ENCODE measurements at places on chromosomes 11 and 22.
A peak's percentile ranks its signal among the peaks of the same experiment; 100 is the strongest.

GRCh38 chr11:67640758-67641337 lies 1.3 kb upstream of the TBX10 start:
- DNase-seq: no peak

GRCh38 chr22:23385678-23386631 lies 194.1 kb downstream of the IGLL1 start:
- peak; percentile 92 for DNase-seq

DNA sequence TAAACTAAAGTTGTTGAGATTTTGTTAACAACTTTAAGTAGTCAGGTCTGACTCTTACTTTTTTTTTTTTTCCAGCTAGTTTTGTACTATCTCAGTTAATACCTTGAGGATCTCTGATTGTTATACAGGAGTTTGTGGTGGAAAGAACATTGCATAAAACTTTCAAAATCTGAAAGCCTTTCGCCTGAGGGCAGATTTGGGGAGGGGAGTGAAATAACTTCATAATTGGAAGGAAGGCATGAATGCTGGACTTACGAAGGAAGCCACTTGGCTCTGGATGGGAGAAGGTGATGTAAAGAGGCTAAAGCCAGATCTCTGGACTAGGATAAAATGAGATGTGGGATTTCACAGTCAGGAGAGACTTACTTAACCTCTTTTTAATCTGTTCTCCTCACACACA lies 18.2 kb upstream of the FAT3 start:
- no peak for DNase-seq

DNA sequence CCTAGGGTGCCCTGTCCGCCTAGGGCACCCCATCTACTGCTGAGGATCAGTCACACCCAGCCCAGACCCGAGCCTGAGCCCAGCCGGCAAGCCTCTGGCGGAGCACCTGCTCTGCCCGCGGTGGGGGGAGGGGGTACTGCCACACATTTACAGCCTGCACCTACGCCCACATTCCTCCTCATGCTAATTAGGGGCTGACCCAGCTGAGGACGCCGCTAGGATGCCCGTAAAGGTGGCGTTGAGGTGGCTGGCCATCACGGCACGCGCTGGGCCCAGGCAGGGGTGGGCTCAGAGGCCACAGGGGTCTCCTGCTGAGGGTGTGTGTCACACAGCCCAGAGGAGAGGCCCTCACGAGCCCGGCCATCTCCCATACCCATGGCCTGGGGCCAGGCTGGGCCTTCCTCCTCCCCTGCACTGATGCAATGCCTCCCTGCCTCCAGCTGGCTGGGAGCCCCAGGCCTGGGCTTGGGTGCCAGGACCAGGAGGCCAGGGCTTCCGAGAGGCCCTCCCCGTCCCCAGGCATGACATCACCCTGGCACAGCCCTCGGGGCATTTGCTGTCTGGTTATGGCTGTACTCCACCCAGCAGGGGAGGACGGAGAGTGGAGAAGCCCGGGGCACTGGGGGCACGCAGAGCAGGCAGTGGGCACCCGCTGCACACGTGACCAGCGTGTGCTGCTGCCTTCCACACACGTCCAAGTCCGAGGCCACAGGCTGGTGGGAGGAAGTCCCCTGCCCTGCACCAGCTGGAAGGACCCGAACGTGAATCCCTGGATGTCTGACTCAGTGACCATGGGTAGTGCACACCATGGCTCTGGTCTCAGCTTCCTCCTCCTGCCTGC lies 12.7 kb downstream of the DUSP8 start:
- DNase-seq: no peak

DNA sequence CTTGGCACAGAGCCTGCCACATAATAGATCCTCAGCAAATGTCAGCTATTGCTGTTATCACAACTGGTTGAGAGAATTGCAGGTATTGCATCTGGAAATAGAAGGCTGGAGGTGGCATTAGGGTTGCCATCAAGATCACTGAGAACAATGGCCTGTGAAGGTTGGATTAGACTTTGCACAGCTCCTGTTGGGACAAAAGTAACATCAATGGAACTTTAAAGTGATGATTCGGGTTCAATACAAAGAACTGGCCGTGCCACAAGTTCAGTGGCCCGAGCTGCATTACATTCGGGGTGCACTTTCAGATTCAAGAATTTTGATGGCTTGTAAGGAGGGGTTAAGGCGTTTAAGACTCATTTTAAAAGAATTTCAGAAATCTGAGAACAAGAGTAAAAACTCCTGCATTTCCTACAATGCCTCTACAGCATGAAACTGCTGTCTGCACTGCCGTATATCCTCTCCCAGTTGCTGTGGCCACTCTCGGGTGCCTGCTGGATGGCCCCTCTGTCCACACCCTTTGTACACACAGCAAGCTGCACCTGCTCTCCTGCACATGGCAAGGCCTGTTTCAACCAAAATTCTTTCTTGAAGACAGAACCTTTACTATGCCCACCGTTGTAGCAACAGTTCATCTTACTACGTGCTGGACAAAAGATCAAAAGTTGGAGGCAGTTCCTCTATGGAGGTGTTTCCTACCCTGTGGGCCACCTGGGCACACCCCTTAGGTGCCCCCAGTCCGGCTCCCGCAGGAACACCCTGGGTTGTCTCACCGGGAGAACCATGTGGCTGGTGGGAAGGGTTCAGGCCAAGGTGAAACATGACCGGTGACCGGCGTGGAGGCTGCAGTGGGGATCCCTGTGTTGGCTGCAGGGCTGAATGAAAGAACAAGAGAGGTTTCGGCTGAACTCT lies 17.5 kb upstream of the SHANK2 start:
- DNase-seq: no peak

GRCh38 chr11:44535191-44535980 lies 30.1 kb upstream of the CD82 start:
- DNase-seq: no peak

GRCh38 chr22:43821606-43822425 lies 9.7 kb upstream of the EFCAB6 start:
- DNase-seq: no peak

DNA sequence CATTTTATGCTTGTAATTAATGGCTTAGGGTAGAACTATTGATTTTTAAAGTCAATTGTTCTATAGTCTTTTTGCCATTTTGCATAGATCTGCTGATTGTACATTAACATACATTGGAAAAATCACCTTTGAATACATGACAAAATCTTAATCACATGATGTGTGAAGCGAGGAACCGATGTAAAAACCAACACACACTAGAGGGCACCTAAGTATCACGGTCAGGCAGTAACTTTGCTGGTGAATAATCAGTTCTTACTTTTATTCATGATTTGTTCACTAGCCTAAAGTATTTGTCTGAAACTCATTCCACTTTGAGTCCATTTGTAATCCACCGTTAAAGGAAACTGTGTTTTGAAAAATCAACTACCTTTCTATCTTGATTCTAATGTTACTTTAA lies 28.2 kb downstream of the JHY start:
- DNase-seq: no peak

GRCh38 chr11:61011229-61011870 lies 39.9 kb downstream of the CD6 start:
- DNase-seq: no peak

GRCh38 chr22:31036671-31037550 lies 44.2 kb upstream of the SMTN start:
- DNase-seq: no peak

DNA sequence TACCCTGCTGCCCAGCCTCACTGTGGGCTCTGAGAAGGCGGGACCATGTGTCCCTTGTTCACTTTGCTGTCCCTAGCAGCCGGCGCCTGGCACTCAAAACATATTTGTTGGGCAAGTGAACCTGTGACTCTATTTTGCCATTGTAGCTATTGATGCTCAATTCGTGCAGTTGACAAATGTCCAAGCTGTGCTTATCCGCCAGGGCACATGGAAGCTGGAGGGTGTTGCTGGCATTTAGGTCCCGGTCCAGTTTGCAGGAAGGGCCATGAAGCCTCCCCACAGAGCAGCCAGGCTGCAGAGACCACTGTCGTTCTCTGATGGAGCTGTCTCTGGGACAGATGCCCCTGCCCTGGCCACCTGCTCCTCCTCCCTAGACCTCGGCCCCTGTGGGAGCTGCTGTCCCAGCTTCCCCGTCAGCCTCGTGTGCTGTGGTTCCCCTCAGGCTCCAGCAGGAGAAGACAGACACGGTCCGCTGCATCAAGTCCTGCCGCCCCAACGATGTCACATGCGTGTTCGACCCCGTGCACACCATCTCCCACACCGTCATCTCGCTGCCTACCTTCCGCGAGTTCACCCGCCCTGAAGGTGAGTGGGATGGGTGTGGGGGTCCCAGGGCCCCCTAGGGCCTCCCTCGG lies 71.5 kb downstream of the FBLN1 start:
- no peak for DNase-seq

GRCh38 chr11:62124186-62125113 lies 639 bp downstream of the INCENP start:
- DNase-seq: peak; percentile 64

DNA sequence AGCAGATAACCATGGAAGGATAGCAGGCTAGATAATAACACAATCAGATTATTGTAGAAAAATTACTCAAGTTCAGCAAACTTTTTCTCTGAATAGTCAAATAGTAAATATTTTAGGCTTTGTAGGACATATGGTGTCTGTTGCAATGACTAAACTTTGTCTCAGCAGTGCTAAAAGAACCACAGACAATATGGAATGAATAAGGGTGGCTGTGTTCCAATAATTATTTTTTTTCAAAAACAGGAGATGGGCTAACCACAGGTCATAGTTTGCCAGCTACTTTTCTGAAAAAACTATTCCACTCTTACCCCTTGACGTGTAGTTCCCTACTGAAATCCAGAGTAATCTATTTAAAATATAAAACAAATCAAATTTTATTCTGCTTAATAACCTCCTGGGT lies 153.9 kb upstream of the LRRC4C start:
- DNase-seq: no peak

DNA sequence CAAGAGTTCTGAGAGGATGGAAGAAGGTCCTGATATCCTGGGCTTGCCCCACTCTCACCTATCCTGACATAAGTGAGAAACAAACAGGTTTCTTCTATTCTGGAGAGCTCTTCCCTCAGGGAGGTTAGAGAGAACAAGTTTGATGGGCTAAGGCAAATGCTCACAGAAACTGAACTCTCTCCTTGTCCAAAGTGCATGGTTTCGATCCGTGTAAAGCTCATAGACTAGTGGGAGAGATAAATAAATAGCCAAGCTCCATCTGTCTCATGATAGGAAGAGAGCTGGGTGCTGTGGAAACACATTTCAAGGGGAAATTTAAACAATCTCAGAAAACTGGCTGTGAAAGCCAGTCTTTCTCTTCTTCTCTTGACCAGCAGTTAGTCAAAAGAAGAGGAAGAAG lies 459.5 kb upstream of the LARGE1 start:
- DNase-seq: no peak

- peak; percentile 94 for DNase-seq
These were observed at the start of gene COMMD9 for GRCh38 chr11:36289226-36289852. TSS of gene COMMD9 (minus strand) at chr11:36289424. CDS start at chr11:36289412, 12 bp downstream.

All from GM10248 (cell line).